Spinal cord (tissue), 10 donors: ENCODE measurements at places on chromosomes 4 and X. TPM values are rescaled to one million over a fixed set of nuclear protein-coding genes. Genes with fewer than 3 reads are reported as not detected.

Gene KCTD8
- total RNA-seq: 12.8 TPM

Gene SSX7
- total RNA-seq: not detected

Gene KLKB1
- total RNA-seq: 23.7 TPM

Gene UGT8
- 319 TPM for total RNA-seq

Gene UFSP2
- 83.3 TPM for total RNA-seq

Gene SERPINA7
- 0.06 TPM for total RNA-seq

Gene DAPP1
- total RNA-seq: 1.5 TPM

Gene ARHGAP36
- total RNA-seq: 21.0 TPM

Gene ATP1B4
- total RNA-seq: 0.11 TPM

Gene ADH7
- total RNA-seq: not detected

Gene FGFR3
- 49.5 TPM for total RNA-seq

- no peak for DNase-seq
Measured at GRCh38 chr4:151569650-151570049, 160.7 kb downstream of the FHIP1A start.

DNA sequence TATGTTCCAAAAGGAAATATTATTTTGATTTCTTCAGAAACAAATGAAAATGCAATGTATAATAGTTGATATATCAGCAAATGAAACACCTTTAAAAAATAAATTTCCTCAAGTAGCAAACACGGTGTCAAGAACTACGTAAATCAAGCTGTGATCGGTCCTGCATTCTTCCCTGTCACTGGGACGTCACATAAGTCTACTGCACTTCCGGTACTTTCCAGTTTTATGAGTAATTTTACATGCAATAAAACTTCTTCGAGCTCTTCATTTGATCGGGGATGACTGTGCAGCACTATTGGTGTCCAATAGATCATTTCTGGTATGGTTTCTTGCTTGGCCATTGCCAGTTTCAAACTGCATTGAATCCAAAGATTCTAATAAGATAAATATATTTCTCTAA, 114.0 kb upstream of the VEGFC start:
- DNase-seq: no peak

GRCh38 chr4:90127706-90128345, 632 bp downstream of the CCSER1 start:
- DNase-seq: peak; percentile 76

DNA sequence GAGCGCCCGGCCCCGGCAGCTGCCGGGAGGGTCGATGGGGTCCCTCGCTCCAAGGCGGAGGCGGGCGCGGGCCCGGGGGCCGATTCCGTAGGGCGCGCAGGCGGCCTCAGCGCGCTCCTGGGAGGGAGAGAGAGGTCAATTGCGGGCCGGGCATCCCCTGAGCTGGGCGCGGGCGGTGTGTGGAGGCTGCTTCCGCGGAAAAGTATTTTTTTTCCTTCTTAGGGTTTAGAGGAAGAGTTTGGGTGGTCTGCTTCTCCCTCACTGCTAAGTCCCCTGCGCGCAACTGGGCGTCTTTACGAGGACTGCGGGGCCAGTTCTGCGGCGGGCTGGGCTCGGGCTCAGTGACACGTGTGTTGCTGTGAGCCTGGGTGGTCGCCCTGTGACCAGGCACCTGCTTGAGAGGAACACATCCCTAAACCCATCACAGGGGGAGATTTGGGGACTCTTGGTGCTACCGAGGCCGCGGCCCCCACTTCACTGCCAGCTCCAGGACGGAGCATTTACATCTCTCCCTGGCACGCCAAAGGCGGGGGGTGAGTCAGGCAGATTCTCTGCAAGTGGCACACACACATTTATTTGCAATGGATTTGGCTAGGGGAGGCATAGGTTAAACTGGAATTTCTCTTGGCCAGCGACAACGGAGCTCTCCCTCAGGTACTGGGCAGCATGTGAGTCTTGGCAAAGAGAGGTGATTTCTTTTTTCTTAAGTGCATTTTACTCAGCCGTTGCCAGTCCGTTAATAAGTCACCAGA, 151.2 kb upstream of the SLC4A4 start:
- DNase-seq: peak; percentile 64

- no peak for DNase-seq
Measured at GRCh38 chrX:134194915-134195314, 42.1 kb upstream of the CCDC160 start.

- DNase-seq: no peak
Measured at GRCh38 chr4:148850257-148850995, 408.2 kb upstream of the NR3C2 start.

DNA sequence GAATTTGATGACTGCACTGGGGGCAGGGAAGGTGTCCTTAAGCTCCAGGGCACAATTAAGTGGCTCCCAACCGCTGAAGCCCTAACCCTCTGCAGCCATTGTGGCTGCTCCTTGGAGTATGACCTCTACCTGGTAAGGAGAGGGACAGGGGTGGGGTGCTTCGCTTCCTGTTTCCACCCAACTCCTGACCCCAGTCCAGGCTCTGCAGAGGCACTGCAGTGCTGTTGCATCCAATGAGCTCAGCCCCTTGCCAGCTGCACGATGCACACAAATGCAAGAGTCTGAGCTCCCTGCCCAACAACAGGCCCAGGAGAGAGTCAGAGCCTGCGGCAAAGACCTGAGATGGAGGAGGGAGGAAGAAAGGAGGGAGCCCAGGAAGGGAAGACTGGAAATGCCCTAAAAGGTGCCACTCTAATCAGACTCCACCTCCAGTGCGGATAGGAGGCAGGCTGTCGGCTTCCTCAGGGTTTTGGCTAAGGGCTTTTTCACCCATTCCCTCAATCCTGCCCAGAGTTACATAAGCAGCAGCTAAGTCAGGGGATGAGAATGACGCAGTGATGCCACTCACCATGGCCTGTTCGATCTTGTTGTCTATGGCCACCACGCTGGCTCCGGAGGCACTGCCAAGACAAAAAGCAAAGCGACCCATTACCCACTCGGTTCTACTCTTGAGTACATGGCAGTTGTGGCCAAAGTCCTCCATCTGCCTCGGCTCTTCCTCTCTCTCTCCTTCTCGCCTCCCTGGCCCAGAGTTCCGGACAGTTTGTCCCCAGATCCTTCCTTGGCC, 60.1 kb downstream of the TSC22D3 start:
- no peak for DNase-seq

- no peak for DNase-seq
Measured at GRCh38 chr4:118397623-118397979, 44.8 kb upstream of the PRSS12 start.

GRCh38 chr4:65535113-65535512, 135.2 kb downstream of the EPHA5 start:
- DNase-seq: peak; percentile 11

GRCh38 chrX:71846429-71846828, 64.2 kb upstream of the NHSL2 start:
- no peak for DNase-seq

DNA sequence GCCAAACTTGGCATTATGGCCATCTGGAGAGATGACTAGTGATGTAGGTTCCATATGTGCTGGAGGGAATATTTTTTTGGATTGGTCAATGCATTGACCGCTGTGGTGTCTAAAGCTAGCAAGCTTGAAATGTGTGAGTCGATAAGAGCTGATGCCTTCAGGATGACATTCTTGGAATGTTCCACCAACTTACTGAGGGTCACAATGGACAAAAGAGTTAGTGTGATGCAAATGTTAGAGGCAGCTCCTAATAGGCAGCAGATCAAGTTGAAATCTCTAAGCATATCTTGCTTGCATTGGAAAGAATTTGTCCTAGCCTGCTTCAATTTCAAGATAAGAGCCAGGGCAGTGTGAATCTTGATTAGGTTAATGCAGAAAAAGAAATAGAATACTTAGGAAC, 210.4 kb upstream of the AFF2 start:
- no peak for DNase-seq

- no peak for DNase-seq
Measured at GRCh38 chr4:55346851-55347255, 811 bp downstream of the SRD5A3 start.

- no peak for DNase-seq
Measured at GRCh38 chr4:94534401-94535312, 82.9 kb downstream of the PDLIM5 start.

GRCh38 chrX:68732906-68733493, 85.5 kb downstream of the STARD8 start:
- DNase-seq: no peak

DNA sequence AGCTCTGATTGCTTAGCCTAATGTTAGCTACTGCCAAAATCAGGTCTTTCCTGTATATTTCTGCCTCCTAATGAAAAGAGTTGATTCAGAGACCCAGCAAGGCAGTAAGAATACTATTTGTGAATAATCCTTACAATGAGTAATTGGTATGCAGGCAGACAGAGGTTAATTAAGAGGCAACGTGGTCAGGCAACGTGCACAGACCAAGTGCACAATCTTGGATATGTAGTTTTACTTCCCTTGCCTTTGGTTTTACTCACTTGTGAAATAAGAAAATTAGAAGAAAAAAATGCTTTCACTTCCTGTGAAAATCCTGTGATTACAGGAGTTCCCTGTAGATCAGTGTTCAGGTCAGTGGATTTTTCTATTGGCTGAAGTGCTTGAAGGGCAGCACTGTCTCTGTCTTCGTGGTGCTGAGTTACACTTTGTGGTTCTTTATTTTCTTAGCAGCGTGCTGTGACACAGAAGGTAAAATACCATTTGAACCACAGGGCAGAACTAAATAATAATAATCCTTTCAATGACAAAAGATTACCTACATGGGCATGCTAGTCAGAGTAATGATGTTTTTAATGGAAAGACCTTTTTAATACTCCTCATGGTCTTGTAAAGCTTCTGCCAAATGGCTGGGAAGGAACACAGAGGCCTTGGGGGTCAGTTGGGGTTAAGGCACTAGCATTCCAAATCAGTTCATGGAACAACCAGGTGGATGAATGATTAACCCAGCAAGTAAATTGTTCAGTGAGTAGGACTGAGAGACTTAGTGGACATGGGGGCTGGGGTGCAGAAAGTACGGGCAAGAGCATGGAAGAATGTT, 430.9 kb downstream of the MAPK10 start:
- no peak for DNase-seq

DNA sequence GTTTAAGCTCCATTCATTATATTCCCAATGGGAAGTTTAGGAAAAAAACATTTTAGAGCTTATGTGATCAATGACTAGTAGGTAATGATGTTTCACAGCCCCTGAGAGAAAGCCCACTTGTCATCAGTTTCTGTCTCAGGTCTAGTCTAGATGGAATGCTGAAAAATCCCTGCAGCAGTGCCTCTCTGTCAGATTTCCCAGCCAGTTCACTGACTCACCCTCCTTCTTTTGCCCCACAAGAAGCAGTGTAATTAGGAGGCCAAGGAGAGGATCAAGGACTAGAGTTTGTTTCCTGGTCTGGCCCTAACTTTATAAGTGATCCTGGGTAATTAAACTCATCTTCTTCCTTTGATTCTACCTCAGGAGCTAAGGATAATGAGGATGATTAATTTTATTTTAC, 118.7 kb upstream of the ANXA3 start:
- no peak for DNase-seq

- DNase-seq: no peak
Measured at GRCh38 chrX:119685225-119686066, 7.5 kb downstream of the SEPTIN6 start.

DNA sequence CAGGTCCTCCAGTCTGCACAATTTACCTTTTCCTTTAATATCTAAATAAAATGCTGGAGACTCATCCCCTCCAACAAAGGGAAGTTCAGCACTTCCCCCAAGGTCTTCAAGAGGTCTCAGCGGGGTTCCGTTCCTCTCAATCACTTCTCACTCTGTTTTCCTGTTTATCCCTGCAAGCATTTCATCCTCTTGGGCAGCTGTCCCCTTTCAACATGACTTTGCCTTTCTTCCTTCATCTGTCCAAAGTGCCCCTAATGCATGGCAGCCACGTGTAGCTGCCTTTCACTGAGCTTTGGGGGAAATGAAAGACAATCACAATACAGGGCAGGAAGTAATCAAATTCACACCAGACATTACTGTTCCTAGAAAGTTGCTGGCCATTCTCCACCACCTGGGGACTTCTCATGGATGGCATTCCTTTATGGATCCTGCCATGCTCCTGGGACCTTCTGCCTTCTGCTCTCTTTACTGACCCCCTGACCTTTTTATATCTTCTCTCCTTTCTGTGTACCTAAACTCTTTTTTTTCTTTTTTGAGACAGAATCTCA, 79.7 kb upstream of the USP9X start:
- DNase-seq: no peak

DNA sequence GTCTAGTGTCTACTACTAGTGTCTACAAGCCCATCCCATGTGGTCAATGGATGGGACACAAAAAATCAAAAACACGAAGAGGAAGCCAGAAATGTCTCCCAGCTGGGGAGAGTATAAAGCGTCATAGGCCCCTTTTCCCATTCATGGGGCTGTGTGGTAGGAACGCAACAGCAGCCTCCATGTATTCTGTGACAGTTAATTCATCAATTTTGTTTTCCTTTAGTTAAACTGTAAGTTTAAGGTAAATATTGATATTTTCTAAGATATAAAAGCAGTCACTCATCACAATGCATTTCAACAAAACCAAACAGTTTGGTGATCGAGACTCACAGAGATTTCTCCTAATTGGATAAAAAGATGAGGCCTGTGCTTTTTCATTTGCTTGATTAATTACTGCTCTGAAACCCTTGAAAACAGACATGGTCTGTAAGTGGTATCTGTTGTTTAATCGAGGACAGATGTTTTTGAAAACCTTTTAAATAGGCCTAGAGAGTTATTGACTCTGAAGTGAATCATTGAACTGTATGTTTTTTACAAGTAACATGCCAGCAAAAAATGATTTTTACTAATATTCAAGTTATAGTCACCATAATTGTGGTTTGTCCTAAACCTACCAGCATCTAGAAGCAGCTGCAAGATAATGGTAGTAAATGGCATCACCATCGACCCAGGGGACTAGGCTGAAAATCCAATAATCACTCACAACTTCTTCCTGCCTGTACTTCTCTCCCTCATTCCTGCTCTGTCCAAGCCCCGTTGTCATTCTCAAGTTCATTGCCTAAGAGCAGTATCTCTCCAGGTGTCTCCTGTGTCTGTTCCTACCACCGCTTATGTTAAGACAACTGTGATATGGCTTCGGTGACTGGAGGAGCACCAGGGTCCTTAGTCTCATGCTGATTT, 87.7 kb upstream of the SHISA3 start:
- DNase-seq: no peak

DNA sequence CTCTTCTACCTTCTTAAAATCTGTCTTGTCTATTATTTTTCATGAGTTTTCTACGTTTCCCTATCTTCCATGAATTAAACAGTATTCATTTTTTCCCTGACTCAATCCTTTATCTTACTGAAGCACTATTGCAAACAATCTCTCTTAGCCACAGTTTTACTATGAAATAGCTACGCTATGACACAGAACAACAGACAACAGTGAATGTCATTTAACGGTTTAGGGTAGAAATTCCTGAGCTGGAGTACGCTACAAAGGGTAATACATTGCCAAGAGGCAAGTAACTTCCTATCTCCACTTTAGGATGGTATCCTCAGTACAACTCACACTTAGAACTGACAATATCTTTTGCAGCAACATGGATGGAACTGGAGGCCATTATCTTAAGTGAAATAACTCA, 552.6 kb downstream of the INPP4B start:
- no peak for DNase-seq

GRCh38 chr4:88645994-88646393, 51.6 kb downstream of the NAP1L5 start:
- no peak for DNase-seq

GRCh38 chrX:110588164-110588563, 207.5 kb downstream of the CHRDL1 start:
- no peak for DNase-seq
